Activated naive CD8-positive, alpha-beta T cell treated with anti-CD3 and anti-CD28 coated beads for 36 hours (primary cell): ENCODE measurements at places on chromosomes 13 and 19.

DNA sequence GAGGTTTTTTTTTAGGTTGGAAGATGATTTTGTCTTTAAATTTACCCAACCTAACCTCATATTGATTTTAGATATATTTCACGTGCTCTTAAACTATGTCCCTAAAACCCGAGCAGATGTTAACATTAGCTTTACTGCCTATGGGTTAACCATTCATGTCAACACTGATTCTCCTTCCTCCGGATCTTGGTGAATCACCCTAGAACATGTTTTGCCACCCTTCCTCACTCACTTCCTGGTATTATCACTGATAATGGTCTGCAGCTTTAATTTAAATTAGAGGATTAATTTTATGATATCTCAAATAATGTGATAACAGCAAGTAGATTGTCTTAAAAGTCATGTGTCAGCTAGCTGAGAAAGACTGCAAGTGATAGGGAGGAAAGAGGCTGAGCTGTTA is 31.9 kb downstream of the HTR2A start:
- no peak for DNase-seq

- no peak for DNase-seq
Observed at GRCh38 chr13:113854238-113855011, 9.5 kb downstream of the GAS6 start.

DNA sequence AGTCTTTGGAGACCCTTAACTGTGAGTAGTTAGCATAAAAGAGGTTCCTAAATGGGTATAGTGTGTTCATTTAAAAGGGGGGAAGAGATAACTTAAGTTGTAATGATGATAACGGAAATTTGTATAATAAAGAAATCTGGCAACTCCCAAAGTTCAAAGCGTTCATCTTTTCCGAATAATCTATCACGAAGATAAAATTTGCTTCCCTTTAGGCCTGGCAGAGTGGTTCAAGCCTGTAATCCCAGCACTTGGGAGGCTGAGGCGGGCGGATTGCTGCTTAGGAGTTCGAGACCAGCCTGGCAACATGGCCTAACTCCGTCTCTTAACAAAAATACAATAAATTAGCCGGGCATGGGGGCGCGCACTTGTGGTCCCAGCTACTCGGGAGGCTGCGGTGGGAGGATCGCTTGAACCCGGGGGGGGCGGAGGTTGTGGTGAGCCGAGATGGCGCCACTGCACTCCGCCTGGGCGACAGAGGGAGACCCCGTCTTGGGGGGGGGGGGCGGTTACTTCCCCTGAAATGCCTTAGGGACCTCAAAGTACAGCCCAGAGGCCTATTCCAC is 934 bp downstream of the N4BP2L2 start:
- DNase-seq: peak; percentile 39

DNA sequence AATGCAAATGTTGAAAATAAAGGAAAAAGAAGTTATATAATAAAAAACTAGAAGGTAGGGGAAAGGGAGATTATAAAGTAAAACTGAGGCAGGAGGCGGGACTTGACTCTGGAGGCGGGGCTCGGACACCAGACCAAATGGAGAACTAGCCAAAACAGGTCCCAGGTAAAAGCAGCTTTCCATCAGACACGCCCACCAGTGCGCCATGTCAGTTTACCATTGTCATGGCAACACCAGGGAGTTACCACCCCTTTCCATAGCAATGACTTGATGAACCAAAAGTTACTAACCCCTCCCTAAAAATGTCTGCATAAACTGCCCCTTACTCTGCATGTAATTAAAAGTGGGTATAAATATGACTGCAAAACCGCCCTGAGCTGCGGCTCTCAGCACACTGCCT is 70.9 kb downstream of the PEPD start:
- no peak for DNase-seq

DNA sequence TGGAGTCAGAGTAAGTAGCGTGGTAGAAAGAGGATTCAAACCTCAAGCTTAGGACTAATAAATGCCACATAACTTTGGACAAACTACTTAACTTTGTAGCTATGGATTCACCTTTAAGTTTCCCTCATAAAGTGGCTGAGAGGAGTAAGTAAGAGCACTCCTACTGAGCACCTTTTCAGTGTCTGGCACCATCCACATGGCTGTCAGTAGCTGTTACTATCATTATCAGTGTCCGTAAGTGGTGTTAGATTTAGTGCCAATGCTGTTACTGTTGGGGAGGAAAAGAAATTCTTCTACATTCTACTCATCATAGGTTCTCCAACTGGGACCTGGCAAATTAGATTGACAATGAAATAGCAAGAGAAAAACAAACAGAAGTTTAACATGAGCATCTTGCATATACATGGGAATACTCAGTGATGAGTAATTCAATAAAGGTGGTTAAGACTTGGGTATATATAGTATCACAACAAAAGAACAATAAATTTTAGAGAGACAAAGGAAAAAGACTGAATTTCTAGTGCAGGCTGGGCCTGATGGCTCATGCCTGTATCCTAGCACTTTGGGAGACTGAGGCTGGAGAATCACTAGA is 165.6 kb upstream of the NBEA start:
- DNase-seq: no peak

GRCh38 chr13:73715911-73716510 is 418.2 kb downstream of the KLF12 start:
- DNase-seq: no peak

DNA sequence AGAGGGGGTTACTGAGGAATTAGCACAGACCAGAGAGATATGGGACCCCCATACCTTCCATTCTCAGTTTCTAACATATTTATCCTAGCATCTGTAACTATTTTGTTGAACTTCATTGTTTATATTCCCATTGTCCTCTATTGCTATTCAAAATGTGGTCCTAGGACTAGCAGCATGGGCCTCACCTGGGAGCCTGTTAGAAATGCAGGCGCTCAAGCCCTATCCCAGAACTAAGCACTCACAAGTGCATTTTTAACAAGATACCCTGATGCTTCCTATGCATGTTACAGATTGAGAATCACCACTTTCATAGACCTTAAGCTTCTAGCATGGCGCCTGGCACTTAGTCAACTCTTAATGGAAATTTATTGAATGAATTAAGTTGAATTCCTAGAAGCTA is 58.3 kb upstream of the TDRD3 start:
- DNase-seq: no peak

GRCh38 chr19:55559684-55560083 is 14.3 kb upstream of the SBK3 start:
- no peak for DNase-seq

- no peak for DNase-seq
Observed at GRCh38 chr13:74732736-74733385, 598.7 kb upstream of the KLF12 start.
